Thoracic aorta (tissue), 2 donors: ENCODE measurements at places on chromosomes 6 and 20.

DNA sequence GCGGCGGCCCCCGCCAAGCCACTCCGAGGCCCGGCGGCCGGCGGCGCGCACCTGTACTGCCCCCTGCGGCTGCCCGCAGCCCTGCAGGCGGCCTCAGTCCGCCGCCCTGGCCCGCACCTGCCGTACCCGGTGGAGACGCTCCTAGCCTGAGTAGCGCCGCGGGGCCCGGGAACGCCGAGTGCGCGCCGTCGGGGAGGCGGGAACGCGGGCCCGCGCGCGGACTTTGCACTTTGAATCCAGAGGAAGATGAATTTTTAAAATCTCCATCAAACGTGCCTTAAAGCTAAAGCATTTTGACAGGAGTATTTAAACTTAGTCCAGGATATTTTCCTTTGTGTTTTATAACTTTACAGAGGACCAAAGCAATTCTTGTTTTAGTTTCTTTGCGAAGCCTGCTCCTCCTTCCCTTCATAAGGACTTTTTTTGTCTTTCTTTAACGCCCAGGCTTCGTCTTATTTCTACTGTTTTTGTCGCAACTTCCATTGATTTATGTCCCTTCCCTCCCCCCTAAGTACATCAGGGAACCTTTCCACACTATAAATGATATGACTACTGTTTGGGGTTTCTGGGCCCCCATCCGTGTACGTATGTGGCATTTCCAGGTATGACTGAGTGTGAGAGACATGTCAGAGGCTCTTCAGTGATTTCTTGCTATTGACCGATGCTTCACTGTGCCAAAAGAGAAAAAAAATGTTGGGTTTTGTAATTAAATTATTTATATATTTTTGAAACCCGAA is 2.0 kb downstream of the FOXQ1 start:
- DNase-seq, result no peak

- no peak for DNase-seq
Measured at GRCh38 chr6:143169440-143169839, 108.8 kb downstream of the AIG1 start.

- no peak for DNase-seq
Measured at GRCh38 chr6:4808396-4808795, 32.2 kb downstream of the CDYL start.

DNA sequence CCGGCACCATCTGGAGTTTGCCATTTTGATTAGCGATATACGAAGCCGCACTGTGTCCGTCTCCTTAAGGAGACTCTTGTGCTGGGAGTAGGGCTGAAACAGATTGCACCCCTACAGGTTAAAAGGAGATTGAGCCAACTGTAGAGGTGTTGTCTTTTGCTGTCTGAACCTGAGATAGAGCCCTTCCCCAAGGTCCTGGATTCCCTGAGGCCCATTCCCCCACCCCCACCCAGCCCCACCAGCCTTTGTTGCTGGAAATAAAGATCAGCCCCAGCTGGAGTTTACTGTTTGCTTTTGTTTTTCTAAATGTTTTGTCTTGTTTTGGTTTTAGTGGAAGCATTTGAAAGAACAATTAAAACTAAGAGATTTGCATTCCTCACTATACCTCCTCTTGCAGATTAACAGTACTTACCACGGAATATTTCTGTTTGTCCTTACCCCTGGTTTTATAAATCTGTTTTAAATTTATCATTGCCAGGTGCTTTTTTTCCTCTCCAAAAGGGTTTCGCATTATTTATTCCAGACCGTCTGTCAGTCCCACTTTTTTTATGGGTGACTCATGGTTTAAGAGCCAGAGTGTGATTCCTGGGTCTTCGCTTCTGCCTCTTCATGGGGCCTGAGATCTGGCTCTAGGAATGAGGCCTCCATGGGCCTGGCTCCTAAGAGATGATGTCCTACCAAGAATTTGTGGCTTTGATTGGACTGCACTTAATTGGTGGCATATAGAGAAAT is 169.2 kb downstream of the DTNBP1 start:
- no peak for DNase-seq

DNA sequence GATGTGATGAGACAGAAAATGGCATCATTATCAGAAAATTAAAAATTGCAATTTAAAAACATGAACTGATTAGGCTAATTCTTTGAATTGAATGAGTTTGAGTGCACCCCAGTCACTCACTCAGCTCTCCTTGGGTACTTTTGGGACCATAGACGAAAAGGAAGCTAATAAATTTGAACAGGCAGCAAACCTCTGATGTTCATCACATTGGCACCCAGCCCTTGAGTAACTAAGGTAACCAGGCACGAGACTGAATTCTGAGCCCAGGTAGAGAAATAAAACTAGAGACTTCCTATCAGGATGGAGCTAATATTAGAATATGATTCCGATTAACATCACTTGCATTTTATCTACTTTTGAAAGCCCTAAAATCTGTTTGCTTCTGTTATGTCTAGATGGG is 80.9 kb upstream of the ISM1 start:
- DNase-seq, result no peak

DNA sequence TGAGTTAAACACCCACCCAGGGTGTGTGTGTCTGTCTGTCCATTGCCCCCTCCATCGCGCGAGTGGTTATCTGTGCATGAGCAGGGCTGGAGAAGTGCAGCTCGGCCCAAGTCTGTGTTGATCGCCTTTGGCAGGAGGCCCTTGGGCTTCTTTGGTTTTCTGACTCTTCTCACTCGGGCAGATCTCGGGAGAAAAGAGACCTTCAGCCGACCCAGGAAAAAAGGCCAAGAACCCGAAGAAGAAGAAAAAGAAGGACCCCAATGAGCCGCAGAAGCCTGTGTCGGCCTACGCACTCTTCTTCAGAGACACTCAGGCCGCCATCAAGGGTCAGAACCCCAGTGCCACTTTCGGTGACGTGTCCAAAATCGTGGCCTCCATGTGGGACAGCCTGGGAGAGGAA is 132.9 kb downstream of the JPH2 start:
- DNase-seq, result no peak

DNA sequence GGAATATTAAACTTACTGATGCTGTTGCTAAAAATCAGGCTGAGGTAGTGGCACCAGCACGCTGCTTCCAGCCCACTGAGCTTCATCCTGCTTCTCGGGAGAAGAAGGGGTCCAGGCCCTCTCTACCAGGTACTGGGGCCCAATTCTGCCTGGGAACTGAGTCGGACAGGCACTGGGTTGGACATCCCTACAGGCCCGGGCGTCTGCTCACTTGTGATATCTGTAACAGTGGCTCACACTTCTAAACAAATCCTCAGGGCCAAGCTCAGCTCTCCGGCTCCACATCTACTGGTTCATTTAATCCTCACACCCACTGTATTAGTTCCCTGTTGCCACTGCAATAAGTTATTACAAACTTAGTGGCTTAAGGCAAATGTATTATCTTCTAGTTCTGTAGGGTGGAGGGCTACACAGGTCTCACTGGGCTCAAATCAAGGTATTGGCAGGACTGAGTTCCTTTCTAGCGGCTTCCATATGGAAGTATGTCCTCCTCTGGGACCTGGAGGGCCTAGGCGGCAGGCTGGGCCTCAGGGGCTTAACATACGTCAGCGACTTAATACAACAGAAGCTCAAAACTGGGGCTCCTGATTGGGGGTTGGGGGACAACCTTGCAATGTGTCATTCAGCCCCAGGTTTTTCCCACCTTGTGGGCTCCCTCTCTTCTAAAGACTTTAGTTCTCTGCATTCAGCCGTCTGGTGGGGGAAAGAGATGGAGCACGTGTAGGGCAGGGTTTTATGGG is 1.6 kb upstream of the KCNK15 start:
- no peak for DNase-seq

- DNase-seq, result no peak
Measured at GRCh38 chr6:121260651-121261102, 73.6 kb downstream of the TBC1D32 start.

- DNase-seq, result no peak
Measured at GRCh38 chr6:78942446-78942845, 75.1 kb downstream of the IRAK1BP1 start.

DNA sequence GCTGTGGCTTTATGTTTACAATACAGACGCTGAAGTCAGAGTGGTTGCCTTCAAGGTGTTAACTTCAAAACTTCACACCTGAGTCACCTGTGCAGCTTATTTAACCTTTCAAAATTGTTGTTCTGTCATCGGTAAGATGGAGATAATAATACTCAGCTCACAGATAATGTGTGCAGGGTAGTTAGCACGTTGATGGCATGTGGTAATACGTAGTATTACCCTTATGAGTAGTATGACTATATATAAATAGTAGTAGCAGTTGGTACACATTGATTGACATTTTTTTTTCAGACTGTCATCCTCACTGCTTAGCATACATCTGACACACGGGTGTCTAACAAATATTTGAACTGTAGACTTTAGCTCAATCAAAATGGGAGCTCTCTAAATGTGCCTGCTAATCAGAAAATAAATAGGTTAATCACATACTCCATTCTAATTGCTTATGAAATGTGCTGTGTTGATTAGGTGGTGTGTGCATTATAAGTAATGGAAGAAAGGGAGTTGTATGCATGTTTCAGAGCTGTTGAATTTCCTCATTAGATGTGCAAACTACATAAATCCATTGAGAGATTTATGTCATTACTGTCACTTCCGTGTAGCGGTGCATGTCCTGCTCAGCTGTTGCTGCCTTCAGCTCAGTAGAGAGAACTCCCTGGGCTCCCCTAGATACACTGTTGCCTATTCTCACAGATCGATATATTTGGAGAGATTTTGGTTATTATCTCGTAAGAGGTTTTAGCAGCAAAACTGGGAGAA is 11.2 kb upstream of the MROH8 start:
- no peak for DNase-seq

DNA sequence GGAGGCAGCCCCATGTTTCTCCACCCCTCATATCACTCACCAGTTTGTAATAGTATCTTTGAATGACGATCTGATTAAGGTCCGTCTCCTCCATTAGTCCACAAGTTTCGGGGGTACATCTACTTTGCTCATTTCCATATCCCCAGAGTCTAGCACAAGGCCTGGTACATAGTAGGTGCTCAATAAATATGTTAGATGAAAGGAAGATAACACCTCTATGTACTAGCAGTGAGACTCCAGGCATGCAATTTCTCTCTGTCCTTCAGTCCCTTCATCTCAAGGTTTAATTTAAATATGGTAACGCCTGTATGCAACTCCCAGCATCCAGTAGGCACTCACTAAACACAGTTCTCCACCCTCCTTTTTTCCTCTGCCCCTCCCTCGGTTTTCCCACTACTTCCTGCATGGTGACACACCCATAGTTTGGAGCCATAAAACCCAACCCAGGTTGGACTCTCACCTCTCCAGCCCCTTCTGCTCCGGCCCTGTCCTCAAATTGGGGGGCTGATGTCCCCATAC is 461 bp upstream of the HNF4A start:
- no peak for DNase-seq

GRCh38 chr6:54856129-54856528 is 9.6 kb downstream of the FAM83B start:
- DNase-seq, result no peak

DNA sequence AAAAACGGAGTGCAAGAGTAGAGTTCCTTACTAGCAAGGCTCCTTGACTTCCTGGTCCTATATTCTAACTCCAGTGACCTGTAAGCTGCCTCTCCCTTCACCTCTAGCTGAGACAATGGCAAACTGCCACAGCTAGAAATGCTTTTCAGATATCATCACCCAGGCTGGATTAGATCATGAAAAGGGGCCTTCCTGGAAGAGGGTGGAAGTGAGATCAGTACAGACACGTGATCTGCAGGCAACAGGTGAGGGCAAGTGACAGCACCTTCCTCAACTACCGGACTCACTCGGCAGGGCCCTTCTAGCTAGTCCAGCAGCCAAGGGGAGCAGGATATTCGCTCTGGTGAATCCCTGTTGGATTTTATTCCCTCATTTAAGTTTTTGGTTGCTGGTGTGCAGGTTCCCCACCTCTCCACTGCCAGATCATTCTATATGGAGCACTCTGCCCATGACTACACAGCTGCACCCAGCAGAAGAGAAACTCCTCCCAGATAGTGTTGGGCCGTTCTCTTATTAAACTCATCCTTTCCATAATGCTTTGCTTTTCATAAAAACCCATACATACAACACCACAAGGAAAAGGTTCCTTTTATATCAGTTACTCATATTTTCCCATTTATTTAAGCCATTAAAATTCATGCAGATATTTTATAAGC is 26.4 kb upstream of the FAM83C start:
- no peak for DNase-seq

GRCh38 chr6:84274856-84275255 is 47.4 kb upstream of the CEP162 start:
- no peak for DNase-seq

DNA sequence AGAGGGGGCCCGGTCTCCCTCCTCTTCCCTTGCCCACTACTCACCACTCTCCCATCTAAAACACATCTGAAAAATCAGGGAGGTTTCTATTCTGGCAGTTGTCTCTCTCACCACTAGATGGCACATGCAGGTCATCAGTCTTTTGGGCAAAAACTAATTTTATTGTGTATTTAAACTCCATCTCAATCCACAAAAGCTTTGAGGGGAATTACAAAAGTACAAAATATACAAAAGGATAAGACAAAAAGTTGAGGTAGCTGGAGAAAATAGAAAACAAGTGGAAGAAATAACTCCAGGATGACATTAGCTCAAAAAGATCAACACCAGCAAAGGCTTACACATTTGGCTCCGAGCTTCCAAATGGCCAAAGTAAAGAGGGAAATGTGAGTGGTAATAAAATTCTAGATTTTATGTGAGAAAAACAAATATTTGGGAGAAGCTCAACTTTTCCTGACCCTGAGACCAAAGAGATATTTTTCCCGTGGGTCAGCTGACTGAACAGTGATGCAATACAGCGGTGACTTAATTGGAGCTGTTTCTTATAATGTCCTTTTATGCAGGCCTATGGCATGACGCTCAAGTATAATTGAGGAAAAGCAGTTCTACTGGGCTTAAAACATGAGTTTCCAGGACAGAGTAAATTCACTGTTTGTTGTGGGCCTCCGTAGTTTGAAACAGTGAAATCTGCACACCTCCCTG is 79.8 kb upstream of the CHD6 start:
- DNase-seq, result no peak

- no peak for DNase-seq
Measured at GRCh38 chr6:147651249-147652063, 143.0 kb downstream of the SAMD5 start.

GRCh38 chr20:53957451-53958172 is 112.8 kb downstream of the BCAS1 start:
- no peak for DNase-seq

DNA sequence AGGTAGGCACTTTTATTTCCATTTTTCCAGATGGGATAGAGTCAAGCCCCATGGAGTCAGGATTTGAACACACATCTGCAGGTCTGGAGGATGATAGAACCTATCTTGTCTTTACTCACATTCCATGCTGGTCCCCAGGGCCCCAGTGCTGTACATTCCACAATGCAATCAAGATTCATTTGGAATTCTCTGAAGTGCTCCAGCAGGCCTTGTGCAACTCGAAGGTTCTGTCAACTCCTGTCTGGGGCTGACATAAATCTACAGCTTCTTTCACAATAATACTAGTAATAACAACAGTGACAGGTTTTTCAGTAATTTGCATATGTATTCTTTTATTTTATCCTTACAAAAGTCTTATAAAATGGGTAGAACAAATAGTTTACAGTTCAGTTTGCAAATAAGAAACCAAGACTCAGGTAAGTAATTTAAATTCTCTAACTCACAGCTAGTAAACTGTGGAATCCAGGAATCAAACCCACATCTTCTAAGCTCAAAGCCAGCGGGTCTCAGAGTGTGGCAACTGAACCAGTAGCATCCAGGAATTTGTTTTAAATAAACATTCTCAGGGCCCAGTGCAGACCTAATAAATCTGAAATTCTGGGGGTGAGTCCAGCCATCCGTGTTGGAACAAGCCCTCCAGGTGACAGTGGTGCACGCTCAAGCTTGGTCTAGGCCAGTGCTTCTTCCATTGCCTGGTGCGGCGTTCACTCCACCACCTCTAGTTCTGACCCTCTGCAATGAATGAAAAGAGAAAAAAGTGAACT is 137.0 kb upstream of the TNFAIP3 start:
- DNase-seq, result no peak

- DNase-seq, result no peak
Measured at GRCh38 chr6:86017236-86017635, 374.6 kb upstream of the SYNCRIP start.
